ENCODE measurements at places on chromosomes 3 and 15. TPM values are rescaled to one million over a fixed set of nuclear protein-coding genes. Genes with fewer than 3 reads are reported as not detected.

DNA sequence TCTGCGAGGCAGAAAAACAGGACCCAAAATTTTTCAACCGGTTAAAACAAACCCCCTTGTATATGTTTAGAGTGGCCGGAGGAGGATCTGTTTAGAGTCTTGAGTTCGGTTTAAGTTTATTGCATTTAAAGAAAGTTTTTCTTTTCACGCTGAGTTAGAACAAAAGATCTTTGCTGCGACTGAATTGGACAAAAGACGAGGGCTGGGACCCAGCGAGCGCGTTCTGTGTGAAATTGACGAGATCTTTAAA lies 9.8 kb downstream of the NR2F2 start:
- no peak for DNase-seq

- no peak for DNase-seq
Measured at GRCh38 chr3:181719991-181720680, 8.4 kb downstream of the SOX2 start.

DNA sequence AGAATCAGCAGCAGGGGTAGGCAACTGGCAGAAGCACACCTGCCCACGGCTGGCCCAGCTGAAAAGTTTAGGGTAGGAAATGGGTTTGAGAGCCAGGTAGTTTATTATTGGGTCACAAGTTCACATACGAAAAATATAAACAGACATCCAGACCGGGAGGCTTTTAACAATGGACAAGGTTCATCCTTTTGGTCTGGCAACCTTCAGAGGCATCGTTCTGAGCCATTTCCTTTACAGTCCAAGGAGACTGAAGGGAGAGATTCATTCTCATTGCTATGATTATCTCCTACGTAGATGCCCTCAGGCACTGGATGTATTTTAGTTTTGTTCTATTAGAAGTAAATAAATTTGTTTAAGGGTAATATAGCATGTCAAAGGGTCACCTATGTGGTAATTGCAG lies 248.0 kb upstream of the THBS1 start:
- DNase-seq: no peak

- no peak for DNase-seq
Measured at GRCh38 chr3:30608598-30608947, 2.2 kb downstream of the TGFBR2 start.

GRCh38 chr15:90834626-90835025 lies 33.8 kb upstream of the FURIN start:
- no peak for DNase-seq

DNA sequence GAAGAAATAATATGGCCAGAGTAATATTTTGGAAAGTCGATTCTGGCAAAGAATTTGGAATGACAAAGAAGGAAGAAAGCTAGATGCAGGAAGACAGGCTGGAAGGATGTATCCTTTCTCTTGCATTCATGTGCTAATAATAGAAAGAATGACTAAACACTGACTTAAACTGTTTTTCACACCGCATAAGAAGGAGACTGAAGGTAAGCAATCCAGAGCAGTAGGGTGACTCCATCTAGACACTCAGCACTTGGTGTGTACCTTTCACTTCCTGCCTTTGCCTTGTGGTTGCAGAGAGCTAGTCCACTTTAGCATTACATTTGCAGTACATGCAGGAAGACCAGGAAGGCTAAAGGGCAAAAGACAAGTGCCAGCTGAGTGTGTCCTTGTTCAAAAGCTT lies 234.6 kb downstream of the RBMS3 start:
- DNase-seq: no peak

GRCh38 chr3:117488983-117489382 lies 779.4 kb downstream of the TUSC7 start:
- DNase-seq: no peak

- DNase-seq: no peak
Measured at GRCh38 chr3:186241910-186242821, 119.9 kb downstream of the DGKG start.

GRCh38 chr3:104738271-104738670 lies 628.4 kb upstream of the ALCAM start:
- DNase-seq: no peak

DNA sequence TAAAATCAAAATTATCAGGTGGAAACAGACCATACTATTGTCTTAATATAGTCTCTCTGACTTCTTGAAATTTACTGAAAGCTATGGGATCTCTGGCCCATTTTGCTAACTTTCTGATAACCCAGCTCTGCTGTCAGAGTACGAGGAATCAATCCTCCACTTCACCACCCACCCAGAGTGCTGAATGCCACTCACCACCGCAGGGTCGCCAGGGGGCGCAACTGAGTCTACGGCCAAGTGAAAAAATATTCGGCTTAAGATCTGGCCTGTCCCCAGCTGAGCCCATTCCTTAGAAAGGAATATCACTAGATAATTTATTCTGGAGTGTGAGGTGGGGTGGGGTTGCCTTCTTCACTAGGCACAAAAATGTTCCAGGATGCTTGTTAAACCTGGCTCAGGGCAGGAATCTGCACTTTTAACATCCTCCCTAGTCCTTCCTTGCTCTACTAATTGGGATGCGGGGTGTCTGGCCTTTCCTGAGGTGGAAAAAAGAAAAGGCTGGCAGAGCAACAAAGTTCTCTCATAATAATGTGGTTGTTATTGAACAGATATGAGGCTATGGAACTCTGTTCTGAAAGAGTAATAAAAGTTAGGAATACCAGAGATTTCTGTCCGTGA lies 520.6 kb downstream of the MFSD1 start:
- DNase-seq: no peak

DNA sequence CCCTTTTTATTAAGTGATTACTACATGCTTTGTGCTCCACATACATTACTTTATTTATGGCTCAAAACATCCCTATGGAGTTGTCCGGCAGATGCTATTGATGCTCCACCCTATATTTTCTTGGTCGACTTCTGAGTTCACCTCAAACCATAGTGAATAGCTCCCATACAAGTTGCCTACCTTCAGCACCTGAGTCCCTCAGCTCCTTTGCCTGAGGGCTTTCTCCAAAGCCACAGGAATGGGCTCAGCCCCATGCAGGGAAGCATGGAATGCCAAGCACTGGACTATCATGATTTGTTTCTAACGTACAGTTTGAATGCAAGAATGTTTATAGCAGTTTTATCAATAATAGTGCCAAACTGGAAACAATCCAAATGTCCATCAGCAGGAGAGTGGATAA lies 124.8 kb upstream of the TNIK start:
- no peak for DNase-seq

GRCh38 chr3:165669504-165669903 lies 167.7 kb downstream of the BCHE start:
- no peak for DNase-seq

DNA sequence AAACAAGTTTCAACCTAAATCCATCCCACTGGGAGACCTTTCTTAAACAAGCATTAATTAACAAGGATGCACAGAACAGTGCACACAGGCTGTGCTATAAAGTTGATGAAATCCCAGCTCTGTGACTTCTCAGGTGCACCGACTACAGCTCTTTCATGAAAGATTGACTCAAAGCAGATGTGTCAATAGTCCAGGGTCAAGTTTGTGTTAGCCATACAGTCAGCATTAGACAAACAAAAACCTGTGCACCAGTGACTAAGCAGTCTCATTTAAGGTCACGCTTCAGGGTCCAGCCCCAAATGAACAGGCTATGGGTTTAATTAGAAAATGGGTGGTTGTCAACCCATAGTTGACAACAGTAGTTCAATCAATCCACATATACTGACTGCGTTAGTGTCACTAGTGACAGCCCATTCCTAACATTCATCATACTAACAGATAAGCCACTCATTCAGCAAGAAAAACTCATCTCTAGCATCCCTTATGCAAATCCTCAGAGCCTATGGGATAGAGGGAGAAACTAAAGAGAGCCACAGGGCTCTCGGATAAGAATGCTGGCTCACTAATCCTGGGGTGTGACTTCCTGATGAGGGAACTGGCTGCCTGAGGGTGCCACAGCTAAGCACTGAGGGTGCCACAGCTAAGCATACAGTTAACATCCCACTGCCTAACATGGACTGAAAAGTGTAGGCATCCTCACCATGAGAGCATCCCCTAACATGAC lies 84.1 kb downstream of the WNT5A start:
- DNase-seq: no peak

GRCh38 chr3:111895071-111895470 lies 36.0 kb downstream of the PHLDB2 start:
- DNase-seq: no peak

- no peak for DNase-seq
Measured at GRCh38 chr3:181052256-181052655, 62.7 kb upstream of the DNAJC19 start.

- no peak for DNase-seq
Measured at GRCh38 chr3:60979461-60980341, 271.6 kb downstream of the FHIT start.

- DNase-seq: no peak
Measured at GRCh38 chr3:127577448-127577847, 13.1 kb downstream of the TPRA1 start.

DNA sequence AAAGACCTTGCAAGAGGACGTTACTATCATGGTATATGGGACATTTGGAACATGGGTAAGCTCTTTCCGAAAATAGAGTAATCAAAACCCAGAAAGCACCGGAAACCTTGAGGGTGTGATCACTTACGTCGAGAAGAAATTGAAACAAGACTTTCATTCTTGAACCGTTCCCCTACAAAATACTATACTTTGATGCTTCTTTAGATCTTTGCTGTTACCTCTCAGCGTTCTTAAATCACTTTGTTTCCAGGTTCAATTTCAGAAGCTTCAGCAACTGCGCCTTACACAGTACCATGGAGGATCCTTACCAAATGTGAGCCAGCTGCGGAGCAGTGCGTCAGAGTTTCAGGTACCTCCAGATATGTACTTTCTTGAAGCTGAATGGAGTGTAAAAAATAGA lies 10.1 kb downstream of the CRTC3 start:
- DNase-seq: no peak

DNA sequence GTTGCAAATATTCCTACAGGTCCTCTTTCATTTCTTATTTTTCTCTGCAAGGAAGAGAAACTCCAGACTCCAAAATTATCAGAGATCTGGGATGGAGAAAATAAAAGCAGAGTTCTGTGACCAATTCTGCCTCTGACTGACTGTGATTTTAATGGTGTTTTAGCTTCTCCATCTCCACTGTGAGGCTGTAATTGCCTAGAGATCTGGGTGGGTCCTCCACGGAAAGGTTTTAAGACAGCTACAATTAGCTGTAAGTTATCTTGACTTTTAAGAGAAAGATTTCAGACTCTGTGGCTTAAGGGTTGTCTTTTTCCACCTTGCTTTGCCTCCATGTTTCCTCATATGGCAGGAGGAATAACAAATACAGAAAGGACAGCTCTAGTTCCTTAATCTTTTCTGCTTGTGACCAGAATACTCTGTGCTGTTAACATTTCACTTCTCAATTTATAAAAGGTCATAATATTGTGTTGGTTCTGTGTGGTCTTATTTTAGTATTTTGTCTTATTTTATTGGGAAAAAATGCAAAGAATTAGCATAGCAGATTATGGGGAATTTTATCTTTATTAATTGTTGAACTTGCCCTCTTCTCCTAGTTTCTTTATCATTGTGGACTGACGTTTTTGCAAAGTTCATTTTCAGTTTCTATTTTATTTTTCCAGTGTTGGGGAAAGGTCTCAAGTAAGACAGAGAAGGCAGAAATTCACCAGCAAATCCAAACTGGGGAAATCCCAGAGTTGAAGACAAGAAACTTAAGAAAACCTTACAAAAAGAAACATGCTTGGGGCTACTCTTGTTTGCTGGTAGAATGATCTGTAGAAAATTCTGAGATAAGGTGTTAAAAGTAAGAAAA lies 157.9 kb downstream of the RAP2B start:
- DNase-seq: no peak

GRCh38 chr3:150764967-150765366 lies 2.0 kb upstream of the SIAH2 start:
- DNase-seq: no peak

- DNase-seq: no peak
Measured at GRCh38 chr3:74329096-74329495, 285.4 kb downstream of the CNTN3 start.

The RASGRF1 gene
- total RNA-seq: 0.18 TPM

The SEMA7A gene
- 0.37 TPM for total RNA-seq

The ZPLD1 gene
- not detected for total RNA-seq

The XPC gene
- 39.4 TPM for total RNA-seq

The NR2E3 gene
- not detected for total RNA-seq

The THRB gene
- 4.6 TPM for total RNA-seq

The ROPN1 gene
- not detected for total RNA-seq

The SLC22A13 gene
- 1.2 TPM for total RNA-seq

The GOLGA6A gene
- total RNA-seq: 0.21 TPM

The BBS4 gene
- total RNA-seq: 24.7 TPM
